AG09309 (cell line): ENCODE measurements at places on chromosomes 13 and 19.

- DNase-seq = no peak
These were observed 25.6 kb downstream of the TMEM255B start for GRCh38 chr13:113784645-113785024.

- DNase-seq = no peak
These were observed 6.8 kb upstream of the MRPS31 start for GRCh38 chr13:40777809-40778175.

GRCh38 chr13:48656608-48657007 is 2.9 kb downstream of the CYSLTR2 start:
- no peak for DNase-seq

- no peak for DNase-seq
These were observed 7.2 kb downstream of the GJB2 start for GRCh38 chr13:20185366-20186056.

DNA sequence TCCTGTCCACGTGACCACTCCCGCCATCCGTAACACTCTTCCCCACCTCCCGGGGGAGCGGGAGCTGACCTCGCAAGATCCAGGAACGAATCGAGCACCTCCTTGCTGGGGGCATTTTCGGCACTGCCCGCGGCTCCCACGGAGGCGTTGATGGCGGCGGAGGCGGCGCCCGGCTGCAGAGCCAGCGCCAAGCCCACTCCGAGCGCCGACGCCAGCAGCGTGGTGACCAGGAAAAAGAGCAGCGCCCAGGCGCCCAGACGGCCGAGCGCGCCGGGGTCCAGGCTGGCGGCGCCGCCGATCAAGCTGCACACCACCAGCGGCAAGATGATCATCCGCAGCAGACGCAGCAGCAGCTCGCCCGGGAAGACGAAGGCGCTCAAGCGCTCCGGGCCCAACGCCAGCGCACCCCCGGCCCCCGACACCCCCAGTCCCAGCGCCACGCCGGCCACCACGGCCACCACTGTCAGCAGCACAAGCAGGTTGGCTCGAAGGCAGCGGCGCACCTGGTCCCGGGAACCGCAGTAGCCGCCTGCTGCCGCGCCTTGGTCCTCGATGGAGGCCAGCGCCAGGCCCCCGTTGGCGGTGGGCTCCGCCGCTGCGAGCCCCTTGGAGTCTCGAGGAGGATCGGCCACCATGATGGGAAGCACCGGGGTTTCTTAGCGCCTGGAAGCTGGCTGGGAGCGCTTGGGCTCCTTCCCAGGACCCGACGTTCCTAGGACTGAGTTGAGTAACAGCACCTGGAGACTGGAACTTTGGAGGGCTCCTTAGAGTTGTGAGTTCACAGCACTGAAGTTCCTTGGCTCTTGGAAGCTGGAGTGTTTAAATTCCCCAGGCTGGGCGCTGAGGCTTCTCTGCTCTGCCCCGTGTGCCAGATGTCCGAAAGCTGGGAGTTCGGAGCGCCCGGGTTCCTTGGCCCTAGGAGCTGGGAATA is 798 bp downstream of the SLC1A5 start:
- DNase-seq = no peak

GRCh38 chr19:8611877-8612806 is 1.6 kb upstream of the ADAMTS10 start:
- peak; percentile 56 for DNase-seq

DNA sequence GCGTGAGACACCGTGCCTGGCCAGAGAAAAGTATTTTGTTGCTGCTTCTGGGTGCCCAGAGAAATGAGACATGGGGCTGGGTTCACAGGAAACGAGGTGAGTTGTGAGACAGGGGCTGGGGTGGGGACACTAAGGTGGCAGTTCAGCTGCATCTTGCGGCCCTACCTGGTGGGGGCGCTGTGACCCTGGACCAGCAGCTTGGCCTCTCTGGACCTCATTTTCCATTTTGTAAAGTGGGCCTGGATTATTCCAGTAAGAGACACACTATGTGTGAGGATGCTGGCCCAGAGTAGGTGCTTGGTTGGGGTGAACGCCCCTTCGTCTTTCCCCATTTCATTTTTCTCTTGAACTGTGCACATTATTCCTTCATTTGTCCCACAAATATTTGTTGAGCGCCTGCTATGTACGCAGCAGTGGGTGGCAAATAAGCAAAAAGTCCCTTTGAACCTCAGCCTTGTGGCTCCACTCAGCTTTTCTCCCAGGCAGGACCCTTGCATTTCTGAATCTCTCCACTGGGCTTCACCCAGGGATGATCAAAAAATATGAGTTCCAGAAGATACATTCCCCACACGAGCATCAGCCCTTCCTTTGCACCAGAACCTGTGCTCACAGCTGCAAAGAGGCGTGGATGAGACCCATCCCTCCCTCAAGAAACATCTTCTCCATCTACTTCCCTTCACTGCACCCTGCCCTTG is 26.6 kb upstream of the OR10H1 start:
- no peak for DNase-seq
